ENCODE measurements at places on chromosomes 12 and 14.

GRCh38 chr12:74489543-74489942 lies 48.1 kb upstream of the ATXN7L3B start:
- DNase-seq = no peak

- DNase-seq = no peak
Observed at GRCh38 chr12:3317841-3318501, 173.0 kb upstream of the PRMT8 start.

DNA sequence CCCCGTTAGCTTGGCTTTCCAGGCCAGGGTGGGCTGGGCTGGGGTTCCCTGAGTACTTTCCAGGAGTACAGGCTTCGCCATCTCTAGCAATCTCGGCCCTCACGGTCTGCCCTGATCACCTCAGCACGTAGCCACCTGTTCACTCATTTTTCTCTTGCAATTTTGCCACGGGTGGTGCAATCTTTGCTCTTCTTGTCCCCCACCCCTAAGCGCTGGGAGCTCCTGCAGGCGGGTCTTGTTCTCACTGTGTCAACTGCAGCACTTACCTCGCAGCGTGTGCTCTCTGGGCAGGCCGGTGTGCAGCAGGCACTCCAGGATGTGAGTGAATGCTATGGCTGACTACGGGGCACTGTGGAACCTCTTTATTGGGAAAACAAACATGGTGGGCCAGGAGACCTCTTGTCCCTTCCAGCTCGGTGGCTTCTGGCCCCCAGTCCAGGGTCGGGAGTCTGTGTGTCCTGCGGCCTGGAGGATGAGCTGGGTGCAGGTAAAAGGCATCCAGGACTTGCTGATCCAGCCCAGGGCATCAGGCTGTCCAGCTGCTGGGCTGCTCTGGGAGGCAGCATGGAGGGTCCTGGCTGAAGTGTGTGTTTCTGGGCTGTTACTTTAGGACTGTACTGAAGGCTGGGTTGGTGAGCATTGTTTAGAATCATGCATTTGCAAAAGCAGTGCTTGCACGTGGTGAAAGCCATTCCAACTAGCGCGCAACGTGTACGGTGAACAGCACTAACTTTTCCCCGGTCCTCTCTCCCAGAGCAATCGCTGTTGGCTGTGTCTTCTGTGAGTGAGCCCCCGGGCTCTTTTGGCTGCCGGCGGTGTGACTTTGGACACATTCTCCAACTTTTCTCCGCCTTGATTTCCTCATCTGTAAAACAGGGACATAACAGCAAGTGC lies 1.5 kb upstream of the ULK1 start:
- no peak for DNase-seq

GRCh38 chr12:30048371-30048770 lies 264.6 kb upstream of the TMTC1 start:
- DNase-seq = no peak

- DNase-seq = no peak
Observed at GRCh38 chr12:1262011-1262410, 271.0 kb downstream of the ERC1 start.

DNA sequence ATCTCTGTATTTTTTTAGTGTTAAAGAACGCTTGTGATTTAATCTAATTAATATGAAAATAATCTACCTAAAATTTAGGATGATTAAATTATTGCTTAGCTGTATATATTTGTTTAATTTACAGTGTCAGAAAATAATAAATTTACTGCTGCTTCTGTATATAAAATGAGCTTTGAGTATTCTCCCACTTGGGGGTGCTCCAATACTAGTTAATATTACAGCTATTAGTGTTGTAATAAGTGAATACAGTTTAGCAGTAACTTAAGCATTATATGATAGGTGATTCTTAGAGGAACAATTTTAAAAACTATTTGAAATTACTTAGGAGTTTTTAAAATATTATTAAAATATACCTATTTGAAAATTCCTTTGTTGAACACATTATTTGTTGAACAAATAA lies 62.2 kb downstream of the PAPOLA start:
- no peak for DNase-seq

- no peak for DNase-seq
Observed at GRCh38 chr14:66043921-66044320, 442.2 kb upstream of the CCDC196 start.

GRCh38 chr14:54975856-54976255 lies 51.0 kb downstream of the WDHD1 start:
- DNase-seq = no peak

DNA sequence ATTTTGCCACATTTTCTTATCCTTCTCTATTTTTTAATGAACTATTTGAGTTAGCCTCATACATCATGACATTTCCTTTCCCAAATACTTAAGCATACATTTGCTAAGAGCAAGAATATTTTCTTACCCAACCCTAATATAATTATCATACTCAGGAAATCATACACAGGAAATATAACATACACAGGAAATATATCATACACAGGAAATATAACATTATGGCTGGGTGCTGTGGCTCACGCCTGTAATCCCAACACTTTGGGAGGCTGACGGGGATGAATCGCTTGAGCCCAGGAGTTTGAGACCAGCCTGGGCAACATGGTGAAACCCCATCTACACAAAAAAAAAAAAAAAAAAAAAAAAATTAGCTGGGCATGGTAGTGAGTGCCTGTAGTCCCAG lies 4.9 kb downstream of the NCKAP1L start:
- DNase-seq = no peak

GRCh38 chr12:92444763-92445162 lies 258.0 kb upstream of the PLEKHG7 start:
- no peak for DNase-seq

- DNase-seq = no peak
Observed at GRCh38 chr14:100577321-100577985, 9.8 kb downstream of the BEGAIN start.

- DNase-seq = no peak
Observed at GRCh38 chr12:92516277-92516600, 186.6 kb upstream of the PLEKHG7 start.

- DNase-seq = no peak
Observed at GRCh38 chr12:52677126-52677525, 3.1 kb downstream of the KRT1 start.

DNA sequence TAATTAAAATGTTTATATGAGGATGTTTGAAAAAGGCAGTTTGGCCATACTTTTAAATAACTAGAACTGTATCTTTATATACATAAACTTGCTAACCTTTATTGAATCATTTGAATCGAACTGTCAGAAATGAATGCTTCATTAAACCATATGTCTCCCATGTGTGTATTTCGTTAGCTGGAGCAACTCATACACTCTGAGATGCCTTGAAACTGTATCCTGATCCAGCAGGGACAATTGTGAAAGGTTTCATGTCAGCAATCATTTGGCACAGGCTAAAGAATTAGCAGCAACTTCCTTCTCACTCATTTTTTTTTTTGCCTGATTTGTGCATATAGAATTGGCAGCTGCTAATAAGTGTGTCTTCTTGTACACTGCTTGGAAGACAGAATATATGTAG lies 109.9 kb downstream of the NAV3 start:
- DNase-seq = no peak

- DNase-seq = no peak
Observed at GRCh38 chr12:58648176-58648575, 272.1 kb downstream of the LRIG3 start.

DNA sequence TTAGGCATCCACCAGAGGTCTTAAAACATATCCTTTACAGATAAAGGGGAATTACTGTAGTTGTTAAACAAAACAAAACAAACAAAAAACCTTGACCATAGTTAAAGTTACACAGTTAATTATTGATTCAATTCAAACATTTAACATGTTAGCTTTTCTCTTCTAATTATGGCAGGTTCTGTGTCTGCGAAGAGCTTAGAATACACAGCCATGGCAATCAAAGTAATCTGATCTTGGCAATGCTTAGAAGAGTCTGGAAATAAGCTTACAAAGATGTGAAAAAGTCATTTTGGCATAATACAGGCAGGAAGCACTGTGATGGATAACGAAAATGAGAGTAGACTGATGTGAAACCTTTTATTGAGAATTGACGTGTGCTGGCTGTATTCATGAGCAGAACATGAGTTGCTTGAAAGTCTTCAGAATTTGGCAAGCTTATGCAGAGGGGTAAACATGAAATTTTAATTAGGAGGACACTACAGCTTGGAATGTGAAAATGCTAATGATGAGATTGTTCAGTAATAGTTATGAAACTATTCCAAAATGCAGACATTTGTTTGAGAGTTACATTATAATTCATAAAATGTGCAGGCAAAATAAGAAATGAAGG lies 629.6 kb downstream of the FSCB start:
- DNase-seq = no peak

DNA sequence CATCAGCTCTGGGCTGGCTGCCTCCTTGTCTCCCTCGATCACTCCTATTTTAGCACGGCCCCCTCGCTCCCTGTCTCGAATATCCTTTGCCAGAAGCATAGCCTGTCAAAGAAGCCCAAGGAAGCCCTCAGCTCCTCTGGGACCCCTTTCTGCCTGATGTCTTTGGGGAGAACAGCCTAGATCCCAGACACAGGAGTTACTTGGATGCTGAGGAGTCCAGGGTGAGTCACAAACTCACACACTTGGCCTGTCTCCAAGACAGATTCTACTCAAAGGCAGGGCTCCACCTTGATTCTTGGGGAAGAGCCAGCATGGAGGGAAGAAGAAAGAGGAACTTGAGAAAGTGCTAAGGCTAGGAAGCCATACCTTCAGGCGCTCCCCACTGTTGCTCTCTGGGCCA lies 8.1 kb downstream of the AVIL start:
- no peak for DNase-seq

DNA sequence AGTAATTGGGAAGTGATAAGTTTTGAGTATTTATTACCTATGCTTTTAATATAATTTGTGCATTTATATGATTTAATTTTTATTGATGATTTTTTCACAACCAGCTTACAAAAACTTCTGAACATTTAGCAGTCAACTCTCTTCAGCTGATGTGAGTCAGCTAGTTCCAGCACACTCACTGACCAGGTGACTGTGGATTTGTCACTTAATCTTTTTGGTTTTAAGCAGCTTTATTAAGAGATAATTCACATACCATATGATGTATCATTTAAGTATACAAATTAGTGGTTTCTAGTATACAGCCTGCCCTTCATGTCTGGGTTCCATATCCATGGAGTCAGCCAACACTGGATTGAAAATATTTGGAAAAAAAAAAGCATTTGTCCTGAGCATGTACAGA lies 103.5 kb downstream of the SYNE2 start:
- no peak for DNase-seq

DNA sequence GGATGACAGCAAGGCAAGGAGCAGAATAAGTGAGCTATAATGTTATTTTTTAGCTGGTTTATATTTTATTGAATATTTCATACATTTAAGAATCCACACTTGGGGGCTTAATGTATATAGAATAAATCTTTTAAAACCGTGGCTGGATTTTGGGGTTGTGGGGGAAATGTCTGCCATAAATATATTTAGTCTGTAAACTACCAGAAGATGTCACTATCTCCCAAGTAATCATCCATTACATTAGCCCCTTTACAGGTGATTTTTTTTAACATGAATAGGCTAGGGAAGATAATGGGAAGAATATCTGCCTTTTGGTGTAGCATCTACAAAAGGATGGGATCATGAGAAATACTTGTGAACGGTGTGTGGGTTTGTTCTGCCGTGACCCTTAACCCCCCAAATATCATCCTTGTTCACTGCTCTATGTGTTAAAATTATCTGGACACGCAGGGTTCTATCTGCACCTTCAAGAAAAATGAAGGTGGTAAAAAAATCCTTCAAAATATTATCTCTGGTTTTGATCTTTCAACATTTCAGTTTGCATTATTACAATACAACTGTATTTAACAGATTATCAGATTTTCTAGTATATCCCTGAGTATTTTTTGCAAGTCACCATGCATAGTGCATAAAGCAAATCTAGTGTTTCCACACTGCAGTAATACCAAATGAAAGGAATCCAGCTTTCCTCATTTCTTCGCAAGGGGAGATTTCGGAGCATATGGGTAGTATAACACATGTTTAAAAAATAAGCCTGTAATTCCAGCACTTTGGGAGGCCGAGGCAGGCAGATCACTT lies 8.0 kb upstream of the SLC17A8 start:
- no peak for DNase-seq

- DNase-seq = no peak
Observed at GRCh38 chr12:71797531-71797930, 42.0 kb upstream of the TBC1D15 start.

- no peak for DNase-seq
Observed at GRCh38 chr14:33357225-33358010, 418.7 kb downstream of the NPAS3 start.

DNA sequence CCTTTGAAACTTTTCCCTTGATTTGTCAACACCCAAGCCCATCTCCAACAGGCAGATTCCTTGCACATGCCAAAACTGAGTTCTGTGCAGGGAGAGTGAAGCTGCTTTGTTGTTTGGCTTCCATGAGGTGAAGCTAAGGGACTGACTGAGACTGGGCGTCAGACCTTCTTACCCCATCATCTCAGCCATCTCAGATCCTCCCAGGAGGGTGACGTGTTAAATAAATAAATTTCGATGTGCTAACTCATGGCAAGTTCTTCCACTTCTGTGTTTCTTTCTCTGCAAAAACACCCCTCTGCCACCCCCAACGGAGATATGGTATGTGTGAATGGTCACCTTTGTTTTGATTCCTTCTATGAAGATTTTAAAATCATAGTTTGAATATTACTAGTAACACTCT lies 17.8 kb downstream of the UTP20 start:
- DNase-seq = no peak

DNA sequence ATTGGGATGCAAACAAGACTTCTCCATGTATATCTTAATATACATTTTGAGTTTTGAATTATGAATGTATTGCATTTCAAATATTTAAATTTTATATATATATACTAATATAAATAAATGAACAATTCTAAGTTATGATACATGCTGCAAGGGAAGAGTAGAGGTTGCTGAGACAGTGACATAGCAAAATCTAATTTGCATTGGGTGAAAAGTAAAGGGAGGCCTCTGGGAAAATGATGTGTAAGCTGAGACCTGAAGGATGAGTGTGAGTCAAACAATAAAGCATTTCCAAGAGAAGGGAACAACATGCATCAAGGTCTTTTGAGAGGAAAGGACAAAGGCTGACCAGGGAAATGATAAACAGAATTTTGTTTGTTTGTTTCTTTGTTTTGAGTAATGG lies 62.9 kb upstream of the PTPRQ start:
- no peak for DNase-seq

- no peak for DNase-seq
Observed at GRCh38 chr12:47813511-47814196, 6.0 kb downstream of the HDAC7 start.

All from T-helper 2 cell treated with Interferon-gamma antibody and Interleukin-4, amounts not matched to agents 5 μg/mL and 100 μg/mL, for 36 hours (primary cell).